ENCODE measurements at places on chromosomes 3 and 15. TPM values are rescaled to one million over a fixed set of nuclear protein-coding genes. Genes with fewer than 3 reads are reported as not detected.

- DNase-seq = no peak
Measured at GRCh38 chr15:90165659-90166489, 35.3 kb upstream of the SEMA4B start.

DNA sequence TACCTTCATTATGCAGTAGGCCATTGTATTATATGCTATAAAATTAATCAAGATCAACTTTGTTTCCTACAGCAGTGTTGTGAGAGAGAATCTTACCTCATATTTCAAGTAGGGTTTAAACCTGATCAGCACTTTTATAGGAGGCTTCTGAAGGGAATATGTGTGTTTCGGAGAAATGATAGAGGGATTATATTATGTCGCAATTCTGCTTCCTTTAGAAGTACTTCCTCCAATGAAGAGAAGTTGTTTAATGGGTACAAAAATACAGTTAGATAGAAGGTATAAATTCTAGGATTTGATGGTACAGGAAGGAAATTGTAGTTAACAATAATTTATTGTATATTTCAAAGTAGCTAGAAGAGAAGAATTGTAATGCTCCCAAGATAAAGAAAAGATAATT is 54.9 kb downstream of the NSUN3 start:
- no peak for DNase-seq

GRCh38 chr15:95105229-95105628 is 873.9 kb downstream of the MCTP2 start:
- no peak for DNase-seq

FEZF2 gene
- not detected for total RNA-seq

CLRN1 gene
- not detected for total RNA-seq

AADACL2 gene
- total RNA-seq = not detected

WDR49 gene
- 0.49 TPM for total RNA-seq

Data from activated B cell treated with CpG ODN at 0.5 μM for 24 hours (primary cell).